ENCODE measurements at places on chromosomes 7 and 10.

GRCh38 chr10:61891906-61892585 is 9.5 kb upstream of the ARID5B start:
- DNase-seq = no peak

- DNase-seq = peak; percentile 38
These were observed 11.2 kb upstream of the ZNF485 start for GRCh38 chr10:43594944-43595589.

GRCh38 chr10:61335359-61335758 is 117.8 kb downstream of the TMEM26 start:
- no peak for DNase-seq

DNA sequence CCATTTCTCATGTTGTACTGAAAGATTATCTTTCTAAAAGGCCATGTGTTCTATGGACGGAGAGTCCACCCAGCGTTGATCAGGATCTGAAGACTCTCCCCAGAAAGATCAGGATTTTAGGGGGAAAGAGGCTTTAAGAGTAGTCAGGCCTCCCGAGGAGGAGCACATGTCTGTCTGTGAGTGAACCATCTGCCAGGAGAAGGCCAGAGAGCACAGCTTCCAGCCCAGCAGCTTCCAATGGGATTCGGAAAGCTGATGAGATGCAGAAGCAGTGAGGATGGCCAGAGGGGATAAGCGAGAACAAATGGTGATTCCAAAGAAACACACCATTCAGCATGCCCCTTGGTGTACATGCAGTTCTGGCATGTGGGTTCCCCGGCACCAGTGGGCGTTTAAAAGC is 88.5 kb upstream of the TCERG1L start:
- DNase-seq = no peak

- no peak for DNase-seq
These were observed 165.0 kb downstream of the RGS10 start for GRCh38 chr10:119377451-119377957.

DNA sequence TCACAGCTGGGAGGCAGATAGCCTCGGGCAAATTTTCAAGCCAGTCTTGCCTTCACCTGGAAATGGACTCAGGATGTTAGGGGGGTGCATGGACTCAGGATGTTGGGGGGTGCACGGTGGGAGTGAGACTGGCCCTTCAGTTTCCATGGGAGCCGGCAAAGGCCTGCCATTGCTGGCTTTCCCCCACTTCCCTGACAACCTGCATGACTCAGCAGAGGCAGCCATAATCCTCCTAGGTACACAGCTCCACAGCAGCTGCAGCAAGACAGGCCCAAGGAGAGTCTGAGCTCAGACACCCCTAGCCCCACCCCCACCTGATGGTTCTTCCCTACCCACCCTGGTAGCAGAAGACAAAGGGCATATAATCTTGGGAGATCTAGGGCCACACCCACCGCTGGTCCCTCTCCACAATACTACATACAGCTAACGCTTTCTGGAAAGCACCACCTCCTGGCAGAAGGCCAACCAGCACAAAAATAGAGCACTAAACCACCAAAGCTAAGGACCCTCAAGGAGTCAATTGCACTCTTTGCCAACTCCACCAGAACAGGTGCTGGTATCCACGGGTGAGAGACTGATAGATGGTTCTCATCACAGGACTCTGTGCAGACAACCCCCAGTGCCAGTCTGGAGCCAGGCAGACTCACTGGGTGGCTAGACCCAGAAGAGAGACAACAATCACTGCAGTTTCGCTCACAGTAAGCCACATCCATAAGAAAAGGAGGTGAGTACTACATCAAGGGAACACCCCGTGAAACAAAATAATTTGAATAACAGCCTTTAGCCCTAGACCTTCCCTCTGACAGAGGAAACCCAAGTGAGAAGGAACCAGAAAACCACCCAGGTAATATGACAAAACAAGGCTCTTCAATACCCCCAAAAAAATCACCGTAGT is 18.3 kb downstream of the C7orf25 start:
- no peak for DNase-seq

GRCh38 chr10:69801094-69801433 is 642 bp upstream of the COL13A1 start:
- no peak for DNase-seq

GRCh38 chr10:131860311-131860710 is 40.5 kb upstream of the PPP2R2D start:
- no peak for DNase-seq

- DNase-seq = no peak
These were observed 354.2 kb upstream of the TMEM229A start for GRCh38 chr7:124387056-124387455.

- no peak for DNase-seq
These were observed 145.1 kb downstream of the GNAI1 start for GRCh38 chr7:80279760-80280159.

DNA sequence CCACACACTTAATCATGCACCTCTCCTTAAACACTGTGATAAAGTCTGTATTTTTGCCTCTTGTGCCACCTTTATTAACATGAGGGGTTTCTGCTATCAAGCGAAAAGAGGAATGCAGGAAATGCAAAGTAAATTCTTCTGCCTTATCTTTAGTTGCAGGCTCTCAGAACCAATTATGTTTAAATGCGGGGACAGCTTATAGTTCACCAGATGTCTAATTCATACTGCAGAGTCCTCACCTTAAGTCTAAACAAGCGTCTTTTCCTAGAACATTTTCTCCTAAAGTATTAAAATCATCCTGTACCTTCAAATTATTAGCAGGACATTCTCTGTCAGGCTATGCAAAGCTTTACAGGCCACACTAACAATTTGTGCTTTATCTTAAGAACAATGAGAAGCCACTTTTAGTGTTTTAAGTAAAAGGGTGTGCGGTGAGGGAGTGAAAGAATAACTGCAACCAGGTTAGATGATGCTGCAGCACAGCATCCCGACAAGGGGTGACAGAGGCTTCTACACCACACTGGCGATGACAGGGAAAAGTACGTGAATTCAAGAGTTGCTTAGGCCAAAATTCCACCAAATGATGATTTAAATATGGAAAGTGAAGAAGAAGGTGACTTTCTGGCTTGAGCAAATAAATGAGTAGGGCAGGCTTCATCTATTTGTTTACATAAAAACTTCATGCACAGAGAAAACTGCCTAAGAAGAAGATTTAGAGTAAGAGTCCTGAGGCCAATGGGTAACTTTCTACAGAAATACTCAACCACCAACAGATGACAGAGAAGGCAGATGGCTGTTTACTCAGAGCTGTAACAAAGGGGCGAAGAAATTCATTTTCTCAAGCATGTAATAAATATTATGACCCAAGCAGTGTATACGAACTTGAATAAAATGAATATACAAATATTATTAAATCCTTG is 36.0 kb downstream of the EZH2 start:
- DNase-seq = no peak

DNA sequence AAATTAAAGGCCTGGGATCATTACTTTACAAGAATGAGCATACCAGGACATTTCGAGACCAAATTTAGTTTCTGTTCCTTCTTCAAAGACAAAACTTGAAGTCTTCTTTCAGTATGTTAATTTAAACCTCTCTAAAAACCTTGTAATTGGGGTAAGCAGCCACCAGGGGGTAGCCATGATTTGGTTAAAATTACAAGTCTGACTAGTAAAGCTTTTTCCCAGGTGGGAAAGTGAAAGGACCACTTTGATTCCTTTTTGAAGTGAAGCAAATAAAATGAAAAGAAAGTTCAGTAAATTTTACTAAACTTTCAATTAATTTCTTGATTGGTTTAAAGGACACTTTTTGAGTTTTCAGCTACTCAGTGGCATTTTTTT is 294.3 kb downstream of the BBS9 start:
- no peak for DNase-seq

DNA sequence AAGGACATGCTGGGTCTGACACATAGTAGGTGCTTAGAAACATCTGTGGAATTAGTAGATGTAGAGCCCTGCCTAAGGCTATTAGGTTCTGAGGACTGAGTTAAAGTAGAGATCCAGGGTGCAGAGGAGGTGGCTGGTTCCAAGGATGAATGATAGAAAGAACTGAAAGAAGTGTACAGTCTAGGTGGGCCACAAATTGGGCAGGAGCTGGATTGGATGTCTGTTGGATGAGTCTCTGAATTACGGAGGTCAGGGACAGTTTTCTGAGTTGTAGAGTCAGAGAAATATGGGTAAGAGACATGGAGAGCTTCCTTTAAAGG is 2.0 kb upstream of the SAMD8 start:
- no peak for DNase-seq

DNA sequence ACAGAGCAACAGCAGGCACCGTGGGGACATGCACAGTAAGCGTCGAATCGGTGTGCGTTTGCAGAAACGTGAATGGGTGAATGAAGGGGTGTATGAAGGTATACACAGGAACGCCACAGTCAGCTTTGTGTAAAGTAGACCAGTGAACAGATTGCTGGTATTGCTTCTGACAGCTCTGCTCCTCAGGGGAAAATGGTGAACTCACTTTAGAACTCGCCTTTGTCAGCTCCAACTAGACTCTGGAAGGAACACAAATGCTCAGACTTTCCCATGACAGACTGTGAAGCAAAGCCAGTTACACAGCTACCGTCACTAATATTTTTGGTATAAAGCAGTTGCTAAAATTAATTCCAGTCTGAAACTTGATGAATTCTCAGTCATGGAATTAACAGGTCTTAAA is 78.9 kb downstream of the CUX1 start:
- no peak for DNase-seq

DNA sequence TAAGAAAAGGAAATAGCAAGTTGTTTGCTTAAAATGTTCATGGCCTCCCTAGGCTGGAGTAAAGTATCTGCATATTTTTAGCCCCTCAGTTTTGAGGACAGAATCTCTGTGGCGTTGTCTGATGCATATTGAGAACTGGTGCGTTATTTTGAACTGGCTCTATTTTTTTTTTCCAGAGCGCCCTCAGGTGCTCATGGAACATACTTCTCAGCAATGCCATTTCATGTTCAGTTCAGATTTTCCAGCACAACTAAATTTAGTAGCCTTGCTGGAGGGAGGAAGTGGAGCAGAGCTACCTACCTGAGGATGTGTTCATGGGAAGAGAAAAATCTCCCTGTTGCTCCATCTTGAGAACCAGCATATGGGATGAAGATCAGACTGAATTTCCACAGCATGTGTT is 870.5 kb downstream of the LRMDA start:
- DNase-seq = no peak

GRCh38 chr10:75592151-75592787 is 160.8 kb downstream of the LRMDA start:
- DNase-seq = no peak

- peak; percentile 20 for DNase-seq
These were observed 28.6 kb downstream of the JAZF1 start for GRCh38 chr7:28151965-28152364.

DNA sequence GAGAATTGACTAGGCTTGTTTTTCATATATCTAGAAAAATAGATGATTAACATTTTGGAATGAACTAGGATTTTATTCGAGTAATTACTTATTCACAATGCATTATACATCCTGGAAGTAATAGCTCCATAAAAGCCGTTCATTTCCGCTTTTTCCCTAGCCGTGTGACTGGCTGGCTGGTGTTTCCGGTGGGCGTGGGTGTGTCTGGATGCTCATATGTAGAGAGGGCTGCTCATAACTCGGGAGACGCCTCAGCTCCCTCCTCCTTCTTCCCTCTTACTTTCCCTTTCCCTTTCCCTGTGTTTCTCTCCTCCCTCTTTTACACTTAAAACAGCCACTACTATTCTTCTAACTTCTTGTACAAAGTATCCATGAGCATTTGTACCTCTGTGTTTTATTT is 187.7 kb upstream of the VSTM2A start:
- no peak for DNase-seq

GRCh38 chr7:144763291-144763690 is 72.6 kb downstream of the TPK1 start:
- DNase-seq = no peak

DNA sequence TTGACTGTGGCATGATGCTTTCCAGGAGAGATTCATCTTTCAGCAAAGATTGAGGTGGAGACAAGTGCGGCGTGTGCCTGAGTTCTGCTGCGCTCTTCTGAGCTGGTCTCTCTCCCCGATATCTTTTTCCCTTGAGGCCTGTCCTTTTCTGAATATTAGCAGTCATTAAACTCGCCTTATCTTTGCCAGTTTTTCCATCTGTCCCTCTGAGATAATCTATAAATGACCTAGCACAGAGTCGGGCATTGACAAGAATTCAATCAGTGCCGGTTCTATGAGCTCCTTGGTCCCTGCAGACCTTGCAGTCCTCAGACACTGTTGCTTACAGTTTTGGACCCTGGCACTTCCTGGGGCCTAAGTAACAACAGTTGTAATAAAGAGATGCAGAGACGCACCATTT is 89.7 kb upstream of the IKZF1 start:
- DNase-seq = no peak

- DNase-seq = no peak
These were observed 44.8 kb upstream of the ELFN1 start for GRCh38 chr7:1624999-1625927.

Data from CD4-positive, alpha-beta T cell treated with Interleukin-6 at 100 ng/mL for 8 hours (primary cell).